ENCODE measurements at places on chromosomes 4 and X.

GRCh38 chrX:150690126-150690525 lies 3.1 kb upstream of the MTMR1 start:
- peak; percentile 43 for DNase-seq
- no peaks in the 10 kb centered on the region for H3K27me3 ChIP-seq
- no peak overlapping the region for H3K27ac ChIP-seq
- H3K4me3 ChIP-seq, result no peak overlapping the region

DNA sequence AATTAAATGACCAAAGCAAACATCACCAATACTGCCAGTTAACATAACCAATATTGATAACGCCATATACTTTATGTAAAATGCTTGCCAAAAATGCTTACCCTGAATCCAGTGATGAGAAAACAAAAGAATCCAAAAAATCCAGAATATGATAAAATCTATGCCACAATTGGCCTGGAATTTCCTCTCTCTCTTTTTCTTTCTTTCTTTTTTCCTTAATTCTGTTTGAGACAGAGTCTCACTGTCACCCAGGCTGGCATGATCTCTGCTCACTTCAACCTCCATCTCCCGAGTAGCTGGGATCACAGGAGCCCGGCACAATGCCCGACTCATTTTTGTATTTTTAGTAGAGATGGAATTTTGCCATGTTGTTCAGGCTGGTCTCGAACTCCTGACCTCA lies 9.8 kb upstream of the SLC7A11 start:
- no peak for DNase-seq
- H3K4me3 ChIP-seq, result no peak overlapping the region
- H3K27me3 ChIP-seq, result no peaks in the 10 kb centered on the region
- no peaks in the 10 kb centered on the region for H3K36me3 ChIP-seq

DNA sequence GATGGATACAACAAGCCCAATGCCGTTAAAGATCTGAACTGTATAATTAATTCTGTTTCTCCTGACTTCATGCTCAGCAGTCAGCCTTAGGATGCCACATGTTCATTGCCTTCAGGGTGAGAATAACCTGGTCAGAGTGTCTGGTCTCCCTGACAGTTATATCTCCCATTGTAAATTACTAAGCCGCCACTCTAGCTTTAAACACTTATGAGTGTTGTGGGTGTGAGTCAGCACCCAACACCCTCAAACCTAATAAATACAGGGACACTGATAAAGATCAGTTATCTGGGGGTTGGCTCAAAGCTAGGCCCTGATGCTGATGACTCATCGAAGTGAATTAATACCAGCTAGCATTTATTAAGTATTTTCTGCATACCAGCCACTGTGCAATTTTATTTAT lies 64.9 kb upstream of the DYNLT3 start:
- H3K36me3 ChIP-seq, result no peaks in the 10 kb centered on the region
- H3K27ac ChIP-seq, result no peak overlapping the region
- no peak overlapping the region for H3K4me3 ChIP-seq
- H3K27me3 ChIP-seq, result peaks cover 3% of the 10 kb centered on the region

- H3K27ac ChIP-seq, result no peak overlapping the region
- H3K4me1 ChIP-seq, result no peaks in the 10 kb centered on the region
- H3K4me3 ChIP-seq, result no peak overlapping the region
- H3K27me3 ChIP-seq, result peaks cover 3% of the 10 kb centered on the region
Observed at GRCh38 chrX:367866-368265, 18.8 kb downstream of the PPP2R3B start.

DNA sequence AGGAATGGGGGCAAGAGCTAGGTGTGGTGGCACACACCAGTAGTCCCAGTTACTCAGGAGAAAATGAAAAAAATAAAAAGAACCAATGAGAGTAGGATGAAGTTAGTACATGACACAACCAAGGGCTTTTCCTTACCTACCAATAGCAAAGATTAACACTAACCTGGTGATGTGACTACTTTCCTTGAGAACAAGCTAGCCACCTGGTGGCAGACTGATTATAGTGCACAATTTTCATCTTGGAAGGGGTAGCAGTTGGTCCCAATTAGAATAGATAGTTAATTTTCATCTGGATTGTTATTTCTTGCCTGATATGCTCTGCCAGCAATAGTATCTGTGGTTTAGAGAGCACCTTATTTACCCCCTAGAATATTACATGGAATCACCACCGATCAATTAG lies 1216.8 kb upstream of the PABPC4L start:
- DNase-seq, result no peak
- no peak overlapping the region for H3K4me3 ChIP-seq
- H3K27me3 ChIP-seq, result no peaks in the 10 kb centered on the region
- H3K27ac ChIP-seq, result no peak overlapping the region

DNA sequence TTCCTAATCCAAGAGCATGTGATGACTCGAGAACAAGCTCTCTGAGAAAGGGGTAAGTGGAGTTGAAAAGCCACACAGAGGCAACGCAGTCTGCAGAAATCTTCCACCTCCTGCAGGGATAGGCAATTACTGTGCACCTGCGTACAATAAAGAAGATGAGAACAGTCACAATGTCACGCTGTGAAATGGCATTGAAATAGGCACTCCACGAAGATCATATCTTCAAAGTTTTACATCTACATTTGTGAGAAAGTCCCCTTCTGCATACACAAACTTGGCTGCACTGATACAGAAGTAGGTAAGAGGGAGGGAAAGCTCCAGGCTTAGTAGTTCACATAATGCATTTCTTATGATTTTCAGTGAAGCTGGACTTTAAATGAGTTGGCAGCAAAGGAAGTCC lies 27.1 kb downstream of the DDX60L start:
- H3K27ac ChIP-seq, result no peak overlapping the region
- no peak overlapping the region for H3K4me3 ChIP-seq
- H3K27me3 ChIP-seq, result no peaks in the 10 kb centered on the region
- H3K4me1 ChIP-seq, result no peaks in the 10 kb centered on the region

DNA sequence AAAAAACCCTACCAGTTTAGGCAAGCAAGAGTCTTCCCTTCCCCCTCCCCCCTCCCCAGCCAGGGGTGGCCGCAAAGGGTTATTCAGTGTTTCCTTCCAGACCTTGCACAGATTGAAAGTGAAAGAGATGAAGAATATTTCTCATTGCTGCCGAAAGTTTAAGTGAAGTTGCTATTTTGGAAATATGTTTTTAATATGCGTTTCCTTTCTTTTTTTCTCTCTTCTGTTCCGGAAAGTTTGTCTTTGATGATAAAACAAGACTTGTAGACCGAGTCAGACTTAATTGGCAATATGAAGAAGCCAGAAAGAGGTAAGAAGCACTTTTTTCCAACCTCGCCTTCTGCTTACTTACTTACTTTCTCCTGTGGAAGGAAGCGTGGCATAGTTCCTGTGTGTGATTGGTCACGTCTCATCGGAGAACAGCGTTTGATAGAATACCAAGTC lies 58.5 kb upstream of the CLCN4 start:
- no peak overlapping the region for H3K4me3 ChIP-seq
- H3K27me3 ChIP-seq, result no peaks in the 10 kb centered on the region
- no peaks in the 10 kb centered on the region for H3K36me3 ChIP-seq
- no peaks in the 10 kb centered on the region for H3K4me1 ChIP-seq
- peak; percentile 35 for DNase-seq

GRCh38 chr4:3304831-3305609 lies 12.2 kb downstream of the RGS12 start:
- no peaks in the 10 kb centered on the region for H3K27me3 ChIP-seq
- H3K27ac ChIP-seq, result no peak overlapping the region
- peaks cover 26% of the 10 kb centered on the region for H3K4me1 ChIP-seq
- peak; percentile 75 for DNase-seq
- no peaks in the 10 kb centered on the region for H3K36me3 ChIP-seq
- no peak overlapping the region for H3K4me3 ChIP-seq

GRCh38 chr4:3807822-3808496 lies 41.8 kb downstream of the ADRA2C start:
- no peak for DNase-seq
- no peaks in the 10 kb centered on the region for H3K4me1 ChIP-seq
- H3K4me3 ChIP-seq, result no peak overlapping the region
- peaks cover 8% of the 10 kb centered on the region for H3K27me3 ChIP-seq
- H3K36me3 ChIP-seq, result no peaks in the 10 kb centered on the region

GRCh38 chr4:152197211-152197610 lies 338.7 kb downstream of the FBXW7 start:
- H3K27ac ChIP-seq, result no peak overlapping the region
- no peak for DNase-seq
- no peaks in the 10 kb centered on the region for H3K36me3 ChIP-seq
- no peak overlapping the region for H3K4me3 ChIP-seq
- no peaks in the 10 kb centered on the region for H3K27me3 ChIP-seq

DNA sequence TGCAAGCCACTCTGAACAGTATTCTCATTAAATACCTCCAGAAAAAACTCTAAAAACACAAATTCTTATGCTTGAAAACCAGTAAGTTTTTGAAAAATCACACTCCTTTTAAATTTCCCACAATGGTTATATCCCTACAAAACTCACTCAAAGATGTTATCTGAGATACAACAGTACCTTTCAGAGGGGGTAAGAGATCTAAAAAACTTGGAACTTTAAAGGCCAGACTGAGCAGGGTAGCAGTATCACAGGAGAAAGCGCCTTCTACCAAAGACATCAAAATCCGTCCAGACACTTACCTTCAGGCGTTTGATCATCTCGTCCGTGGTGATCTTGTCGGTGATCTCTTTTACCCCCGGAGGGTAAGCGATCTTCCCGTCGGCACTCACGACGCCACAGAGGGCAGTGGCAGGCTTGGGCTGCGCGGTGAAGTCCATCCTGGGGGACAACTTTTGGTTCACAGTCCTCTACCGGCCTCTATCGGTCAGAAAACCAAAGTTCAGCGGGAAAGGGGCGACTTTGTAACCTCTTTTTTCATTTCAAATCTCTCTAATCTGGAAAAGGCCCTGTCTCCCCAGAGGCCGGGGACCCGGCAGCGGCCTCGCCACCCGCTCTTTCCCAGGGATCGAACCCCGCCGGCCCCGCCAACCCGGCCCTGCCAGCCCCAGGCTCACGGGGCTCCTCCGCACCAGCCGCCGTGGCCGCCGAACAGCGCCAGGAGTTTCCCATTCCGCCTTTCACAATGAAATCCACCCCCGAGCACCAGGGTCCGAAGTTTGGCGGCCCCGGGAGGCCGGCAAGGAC lies 1.4 kb downstream of the PDS5A start:
- no peaks in the 10 kb centered on the region for H3K27me3 ChIP-seq
- H3K4me1 ChIP-seq, result peaks cover 7% of the 10 kb centered on the region
- H3K4me3 ChIP-seq, result peak overlapping the region; percentile 96

DNA sequence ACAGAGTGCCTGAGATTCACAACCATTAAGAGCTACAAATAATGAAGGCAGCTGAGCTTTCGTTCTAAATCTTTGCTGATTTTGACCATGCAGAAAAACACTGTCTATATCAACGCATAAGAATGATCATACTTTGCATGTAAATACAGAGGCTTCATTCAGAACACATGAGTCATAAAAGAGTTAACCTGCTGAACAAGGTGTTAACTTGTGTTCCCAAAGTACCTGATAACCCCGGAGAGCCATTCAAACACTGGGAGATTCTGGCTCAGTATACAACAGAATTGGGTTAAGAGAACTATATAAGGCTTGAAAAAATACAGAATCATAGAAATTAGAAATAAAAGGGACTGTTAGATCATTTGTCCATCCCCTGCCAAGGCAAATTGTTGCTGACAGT lies 964.3 kb upstream of the TENM3 start:
- no peak for DNase-seq
- H3K27me3 ChIP-seq, result no peaks in the 10 kb centered on the region
- no peak overlapping the region for H3K4me3 ChIP-seq
- no peak overlapping the region for H3K27ac ChIP-seq
- no peaks in the 10 kb centered on the region for H3K36me3 ChIP-seq

- no peaks in the 10 kb centered on the region for H3K4me1 ChIP-seq
- no peaks in the 10 kb centered on the region for H3K36me3 ChIP-seq
Observed at GRCh38 chrX:288561-288991, 7.4 kb downstream of the PLCXD1 start.

DNA sequence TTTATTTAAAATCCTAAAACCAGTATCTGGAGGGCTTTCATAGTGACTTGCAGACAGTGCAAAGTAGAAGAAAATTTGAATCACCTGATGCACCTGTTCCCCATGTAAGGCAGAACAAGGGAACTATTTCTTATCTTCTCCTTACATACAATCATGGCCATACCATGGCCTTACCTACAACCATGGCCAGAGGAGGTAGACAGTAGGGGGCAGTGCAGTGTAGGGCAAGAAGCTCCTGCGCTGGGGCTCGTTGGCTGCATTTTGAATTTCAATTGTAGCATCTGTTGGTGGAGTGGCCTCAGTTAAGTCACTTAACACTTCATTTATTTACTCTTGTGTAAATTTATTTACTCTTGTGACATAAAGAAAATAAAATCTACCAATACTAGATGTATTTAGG lies 33.0 kb downstream of the GALNTL6 start:
- no peak overlapping the region for H3K4me3 ChIP-seq
- peak; percentile 65 for DNase-seq
- H3K27ac ChIP-seq, result no peak overlapping the region
- no peaks in the 10 kb centered on the region for H3K36me3 ChIP-seq

DNA sequence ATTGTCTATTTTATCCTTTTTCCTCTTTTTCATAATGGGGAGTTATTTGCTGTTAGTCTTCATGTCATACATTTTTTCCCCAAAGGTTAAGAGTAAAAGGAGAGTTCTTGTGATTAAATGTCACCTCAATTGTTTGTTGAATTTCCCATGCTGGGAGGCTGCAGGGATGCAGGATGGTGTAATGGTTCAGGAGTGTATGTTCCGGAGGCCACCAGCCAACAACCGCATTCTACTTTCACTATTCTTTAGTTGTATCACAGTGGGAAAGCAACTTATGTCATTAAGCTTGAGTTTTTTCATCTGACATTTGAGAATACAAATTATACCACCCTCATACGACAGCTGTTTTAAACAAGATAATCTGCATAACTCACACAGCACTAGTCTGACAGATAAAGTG lies 15.4 kb downstream of the AFP start:
- peaks cover 5% of the 10 kb centered on the region for H3K27me3 ChIP-seq
- no peak overlapping the region for H3K27ac ChIP-seq
- no peak for DNase-seq
- H3K36me3 ChIP-seq, result no peaks in the 10 kb centered on the region

DNA sequence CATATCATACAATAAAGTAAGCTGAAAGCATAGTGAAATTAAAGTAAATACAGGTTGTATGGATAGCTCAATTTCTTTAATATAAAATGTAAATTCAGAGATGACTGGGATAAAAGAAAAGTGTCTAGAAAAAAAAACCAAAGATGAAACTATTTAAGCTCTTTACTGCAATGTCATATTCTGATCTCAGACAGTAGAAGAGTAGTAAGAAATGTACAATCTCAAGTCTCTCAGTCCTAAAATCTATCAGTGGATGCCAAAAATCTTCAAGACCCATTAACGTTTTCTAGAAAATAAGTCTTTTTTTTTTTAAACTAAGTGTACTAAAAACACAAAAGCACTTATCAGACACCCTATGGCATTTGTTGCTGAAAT lies 13.8 kb downstream of the MGARP start:
- H3K4me1 ChIP-seq, result peaks cover 21% of the 10 kb centered on the region
- H3K4me3 ChIP-seq, result no peak overlapping the region
- DNase-seq, result no peak

All from adrenal gland (tissue), 19 donors.